ENCODE measurements at places on chromosomes 3 and 15.

- no peak overlapping the region for H3K27ac ChIP-seq
- no peaks in the 10 kb centered on the region for H3K27me3 ChIP-seq
- H3K4me1 ChIP-seq = peaks cover 7% of the 10 kb centered on the region
- no peak for DNase-seq
- no peak overlapping the region for H3K4me3 ChIP-seq
These were observed 189.1 kb upstream of the KBTBD8 start for GRCh38 chr3:66808891-66809594.

DNA sequence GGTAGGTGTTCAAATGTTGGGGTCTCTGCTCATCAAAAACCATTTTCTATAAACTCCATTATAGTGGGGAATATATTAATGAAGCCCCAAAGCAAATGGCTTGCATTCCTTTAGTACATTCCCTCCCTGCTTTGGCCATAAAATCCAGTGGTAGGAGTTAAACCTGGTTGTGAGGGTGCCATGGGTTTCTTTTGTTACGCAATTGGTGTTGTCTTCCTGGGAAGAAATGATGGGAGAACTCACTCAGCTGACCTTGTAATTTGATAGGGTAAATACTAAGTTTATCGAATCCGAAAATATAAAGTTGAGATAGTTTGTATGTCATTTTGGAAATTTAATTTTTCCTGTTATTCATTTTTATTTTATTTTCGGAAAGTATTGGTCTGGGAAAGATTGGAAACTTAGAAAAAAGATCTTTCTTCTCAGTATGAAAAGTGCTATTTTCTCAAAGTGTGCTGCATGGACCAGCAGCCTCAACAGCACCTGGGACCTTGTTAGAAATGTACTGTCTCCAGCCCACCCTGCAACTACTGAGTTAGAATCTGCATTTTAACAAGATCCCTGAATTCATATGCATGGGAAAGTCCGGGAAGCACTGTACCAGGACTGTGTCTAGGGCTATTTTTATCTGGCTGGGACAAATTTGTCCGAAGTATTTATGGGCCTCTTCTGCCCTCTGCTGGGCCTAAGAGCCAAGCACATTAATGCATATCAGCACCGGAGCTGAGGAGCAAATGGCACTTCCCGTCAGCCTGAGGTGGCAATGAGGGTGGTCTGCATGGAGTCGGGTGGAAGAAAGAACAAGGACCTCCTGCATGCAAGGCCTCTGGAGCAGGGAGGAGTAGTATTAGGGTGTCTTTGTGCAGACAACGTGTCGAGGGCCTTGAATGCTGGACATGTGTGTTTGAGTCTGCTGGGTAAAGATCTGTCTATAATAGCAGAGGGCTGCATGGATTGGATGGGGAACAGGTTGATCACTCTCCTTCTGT lies 54.7 kb downstream of the FAM81A start:
- H3K27ac ChIP-seq = no peak overlapping the region
- no peaks in the 10 kb centered on the region for H3K36me3 ChIP-seq
- no peaks in the 10 kb centered on the region for H3K27me3 ChIP-seq

GRCh38 chr3:60758171-60758570 lies 493.1 kb downstream of the FHIT start:
- no peak overlapping the region for H3K27ac ChIP-seq
- DNase-seq = no peak
- H3K4me3 ChIP-seq = no peak overlapping the region
- no peaks in the 10 kb centered on the region for H3K27me3 ChIP-seq
- H3K36me3 ChIP-seq = no peaks in the 10 kb centered on the region

DNA sequence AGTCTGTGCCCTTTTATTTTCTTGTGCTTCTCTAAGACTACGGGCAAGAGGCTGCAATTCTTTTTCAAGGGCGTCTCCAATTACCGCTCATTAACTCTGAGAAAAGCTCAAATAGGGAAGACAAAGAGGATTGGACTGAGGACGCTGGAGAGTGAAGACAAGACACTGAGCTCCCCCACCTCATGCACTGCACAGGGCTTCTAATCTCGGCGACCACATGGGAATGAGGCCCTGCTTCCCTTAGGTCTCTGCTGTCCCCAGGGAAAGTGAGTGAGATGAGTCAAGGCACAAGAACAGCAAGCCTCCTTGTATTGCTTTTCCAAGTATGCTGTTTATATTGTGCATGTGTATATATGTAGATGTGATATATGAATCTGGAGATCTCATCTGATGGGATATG lies 392.2 kb upstream of the CFAP20DC start:
- no peak overlapping the region for H3K4me3 ChIP-seq
- no peaks in the 10 kb centered on the region for H3K36me3 ChIP-seq
- no peak overlapping the region for H3K27ac ChIP-seq
- H3K27me3 ChIP-seq = no peaks in the 10 kb centered on the region
- no peaks in the 10 kb centered on the region for H3K4me1 ChIP-seq

DNA sequence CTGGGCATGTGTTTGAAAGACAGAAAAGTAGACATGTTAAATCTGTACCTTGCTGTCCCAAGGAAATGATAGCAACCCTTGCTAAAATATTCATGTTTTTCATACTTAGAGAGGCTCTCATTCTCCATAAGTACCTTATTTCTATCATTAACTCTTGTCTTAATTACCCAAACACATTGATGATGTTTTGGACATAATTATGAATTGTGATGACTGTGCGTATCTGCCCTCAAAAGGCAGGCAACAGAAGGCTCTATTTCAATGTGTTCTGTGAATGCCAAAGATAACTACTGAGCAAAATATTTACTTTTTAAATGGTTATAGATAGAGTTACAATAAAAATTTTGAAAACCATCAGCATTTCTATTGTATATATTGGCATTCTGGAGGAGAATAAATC lies 1263.8 kb downstream of the ZPLD1 start:
- no peak overlapping the region for H3K27ac ChIP-seq
- H3K36me3 ChIP-seq = no peaks in the 10 kb centered on the region
- H3K27me3 ChIP-seq = no peaks in the 10 kb centered on the region
- no peaks in the 10 kb centered on the region for H3K4me1 ChIP-seq

DNA sequence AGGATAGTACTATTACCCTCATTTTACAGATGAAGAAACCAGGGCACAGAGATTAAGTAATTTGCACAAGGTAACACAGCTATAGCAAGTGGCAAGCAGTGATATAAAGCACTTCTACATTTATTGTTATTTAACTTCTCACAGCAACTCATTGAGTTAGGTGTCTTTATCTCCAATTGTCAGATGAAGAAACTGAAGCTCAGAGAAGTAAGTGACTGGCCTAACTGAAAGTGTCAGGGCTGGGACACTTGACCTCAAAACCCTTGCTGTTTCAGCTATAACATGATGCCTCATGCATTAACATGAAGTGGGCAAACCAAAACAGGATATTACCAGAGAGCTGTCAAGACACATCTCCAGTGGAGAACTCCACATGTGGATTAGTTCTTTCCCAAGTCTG lies 65.8 kb upstream of the LEKR1 start:
- H3K27ac ChIP-seq = no peak overlapping the region
- DNase-seq = no peak
- H3K36me3 ChIP-seq = no peaks in the 10 kb centered on the region
- H3K4me1 ChIP-seq = peaks cover 16% of the 10 kb centered on the region

DNA sequence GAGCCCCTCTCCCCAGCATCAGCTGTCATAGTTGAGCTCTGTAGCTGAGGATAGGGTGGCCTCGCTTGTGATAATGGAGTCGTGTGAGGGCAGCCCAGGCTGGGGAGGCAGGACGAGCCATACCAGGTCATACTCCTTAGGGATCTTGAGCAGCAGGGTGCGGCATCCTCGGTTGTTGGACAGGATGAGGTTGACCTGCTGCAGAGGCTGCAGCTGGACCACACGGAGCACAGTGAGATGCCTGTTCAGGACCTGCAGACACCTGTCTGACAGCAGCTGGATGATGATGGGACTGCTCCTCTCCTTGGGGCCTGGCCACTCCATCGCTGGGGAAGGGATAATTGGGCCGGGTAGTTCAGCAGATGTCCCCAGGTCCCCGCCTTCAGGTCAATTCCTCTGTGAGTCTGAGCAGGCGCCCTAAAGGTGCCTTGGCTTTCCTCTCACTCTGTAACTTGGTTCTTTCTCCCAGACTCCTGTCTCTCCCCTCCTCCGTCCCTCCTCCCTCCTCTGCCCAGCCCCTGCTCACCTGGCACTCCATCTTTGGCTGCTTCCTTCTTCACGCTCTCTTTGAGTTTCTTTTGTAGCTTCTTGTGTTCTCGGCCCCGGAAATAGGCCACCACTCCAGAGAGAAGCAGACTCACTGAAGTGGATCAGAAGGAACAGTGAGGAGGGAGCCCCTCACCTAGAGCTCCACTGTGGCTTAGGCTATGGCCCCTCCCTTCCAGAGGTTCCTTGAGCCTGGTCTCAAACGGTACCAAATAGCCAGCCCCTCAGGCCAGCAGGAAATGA lies 7.8 kb downstream of the DUOX2 start:
- no peaks in the 10 kb centered on the region for H3K36me3 ChIP-seq
- H3K27ac ChIP-seq = no peak overlapping the region
- DNase-seq = no peak
- H3K27me3 ChIP-seq = no peaks in the 10 kb centered on the region
- no peaks in the 10 kb centered on the region for H3K4me1 ChIP-seq

GRCh38 chr3:126102530-126102951 lies 18.6 kb upstream of the SLC41A3 start:
- no peak for DNase-seq
- H3K4me3 ChIP-seq = no peak overlapping the region
- H3K27me3 ChIP-seq = no peaks in the 10 kb centered on the region
- H3K27ac ChIP-seq = no peak overlapping the region
- no peaks in the 10 kb centered on the region for H3K4me1 ChIP-seq

- H3K36me3 ChIP-seq = no peaks in the 10 kb centered on the region
- no peak overlapping the region for H3K27ac ChIP-seq
- no peaks in the 10 kb centered on the region for H3K4me1 ChIP-seq
- no peak overlapping the region for H3K4me3 ChIP-seq
These were observed 26.4 kb downstream of the RSL24D1 start for GRCh38 chr15:55170361-55170760.

DNA sequence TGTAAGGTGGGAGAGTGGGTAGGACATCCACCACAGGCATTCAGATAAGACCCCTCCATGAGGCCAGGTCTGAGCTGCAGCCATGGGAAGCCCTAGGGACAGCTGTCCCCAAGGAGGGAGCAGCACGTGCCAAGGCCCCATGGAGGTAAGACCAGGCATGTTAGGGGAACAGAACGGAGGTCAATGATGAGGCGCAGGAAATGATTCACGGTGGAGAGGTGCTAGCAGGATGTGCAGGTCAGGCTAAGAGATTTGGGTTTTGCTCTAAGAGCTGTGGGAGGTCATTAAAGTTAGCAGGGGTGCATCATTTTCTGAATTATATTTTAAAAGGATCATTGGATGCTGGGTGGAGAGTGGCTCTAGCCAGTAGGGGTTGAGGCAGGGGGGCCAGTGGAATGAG lies 66.4 kb upstream of the SNRPA1 start:
- DNase-seq = no peak
- no peaks in the 10 kb centered on the region for H3K27me3 ChIP-seq
- no peaks in the 10 kb centered on the region for H3K36me3 ChIP-seq
- H3K27ac ChIP-seq = no peak overlapping the region

DNA sequence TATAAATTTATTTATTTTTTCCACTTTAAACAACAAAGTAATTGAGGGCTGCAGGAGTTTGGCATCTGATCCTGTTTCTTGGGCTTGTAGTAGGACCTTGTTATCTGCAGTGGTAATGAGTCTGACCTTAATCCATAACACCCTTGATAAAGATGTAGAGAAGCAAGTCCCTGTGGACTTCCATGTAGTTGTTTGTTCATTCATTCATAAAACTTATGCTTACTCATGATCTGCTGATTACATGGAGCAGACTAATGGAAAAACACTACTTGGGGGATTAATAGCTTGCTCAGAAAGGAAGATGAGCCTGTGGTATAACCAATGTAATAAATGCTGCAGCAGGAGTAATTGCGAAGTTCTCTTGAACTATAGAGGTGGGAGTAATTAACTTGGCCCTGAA lies 271.5 kb upstream of the TBL1XR1 start:
- no peak overlapping the region for H3K27ac ChIP-seq
- no peaks in the 10 kb centered on the region for H3K4me1 ChIP-seq
- no peaks in the 10 kb centered on the region for H3K27me3 ChIP-seq
- no peak overlapping the region for H3K4me3 ChIP-seq
- H3K36me3 ChIP-seq = no peaks in the 10 kb centered on the region
- no peak for DNase-seq

Data from Karpas-422 (cell line).